ENCODE measurements at places on chromosomes 3 and 15. TPM values are rescaled to one million over a fixed set of nuclear protein-coding genes. Genes with fewer than 3 reads are reported as not detected.

LRRK1 gene
- 2.0 TPM for total RNA-seq

LRRN1 gene
- total RNA-seq = 6.8 TPM

SPATA12 gene
- not detected for total RNA-seq

ZNF660 gene
- 0.20 TPM for total RNA-seq

FETUB gene
- not detected for total RNA-seq

MST1R gene
- total RNA-seq = 0.51 TPM

NOX5 gene
- total RNA-seq = not detected

GOLGA6B gene
- total RNA-seq = not detected

PP2D1 gene
- total RNA-seq = not detected

NRROS gene
- 0.31 TPM for total RNA-seq

C15orf62 gene
- total RNA-seq = 0.09 TPM

CP gene
- total RNA-seq = 0.85 TPM

SLC2A2 gene
- 0.26 TPM for total RNA-seq

P2RY14 gene
- total RNA-seq = 4.0 TPM

LRRC31 gene
- not detected for total RNA-seq

GP9 gene
- total RNA-seq = not detected

RARB gene
- 3.0 TPM for total RNA-seq

C3orf22 gene
- total RNA-seq = not detected

GOLGA6L6 gene
- not detected for total RNA-seq

LRRC34 gene
- total RNA-seq = 1.2 TPM

NKTR gene
- total RNA-seq = 10.5 TPM

GOLGA6L2 gene
- not detected for total RNA-seq

CTXN2 gene
- total RNA-seq = not detected

C2CD4A gene
- 0.47 TPM for total RNA-seq

ELP6 gene
- 31.1 TPM for total RNA-seq

CHRM5 gene
- total RNA-seq = not detected

SERINC4 gene
- total RNA-seq = not detected

NR1I2 gene
- not detected for total RNA-seq

MEGF11 gene
- total RNA-seq = not detected

TRIM42 gene
- not detected for total RNA-seq

TMC3 gene
- total RNA-seq = not detected

P2RY1 gene
- 0.66 TPM for total RNA-seq

UBE2Q2 gene
- total RNA-seq = 23.7 TPM

HYKK gene
- total RNA-seq = 0.87 TPM

GOLGA6L4 gene
- 0.51 TPM for total RNA-seq
